ENCODE measurements at places on chromosomes 5 and 9. TPM values are rescaled to one million over a fixed set of nuclear protein-coding genes. Genes with fewer than 3 reads are reported as not detected.

GRCh38 chr9:122797316-122798063, 2.4 kb upstream of the OR1K1 start:
- H3K4me3 ChIP-seq = no peak overlapping the region
- no peak overlapping the region for H3K27ac ChIP-seq
- no peaks in the 10 kb centered on the region for H3K36me3 ChIP-seq
- H3K27me3 ChIP-seq = no peaks in the 10 kb centered on the region
- peaks cover 4% of the 10 kb centered on the region for H3K4me1 ChIP-seq

DNA sequence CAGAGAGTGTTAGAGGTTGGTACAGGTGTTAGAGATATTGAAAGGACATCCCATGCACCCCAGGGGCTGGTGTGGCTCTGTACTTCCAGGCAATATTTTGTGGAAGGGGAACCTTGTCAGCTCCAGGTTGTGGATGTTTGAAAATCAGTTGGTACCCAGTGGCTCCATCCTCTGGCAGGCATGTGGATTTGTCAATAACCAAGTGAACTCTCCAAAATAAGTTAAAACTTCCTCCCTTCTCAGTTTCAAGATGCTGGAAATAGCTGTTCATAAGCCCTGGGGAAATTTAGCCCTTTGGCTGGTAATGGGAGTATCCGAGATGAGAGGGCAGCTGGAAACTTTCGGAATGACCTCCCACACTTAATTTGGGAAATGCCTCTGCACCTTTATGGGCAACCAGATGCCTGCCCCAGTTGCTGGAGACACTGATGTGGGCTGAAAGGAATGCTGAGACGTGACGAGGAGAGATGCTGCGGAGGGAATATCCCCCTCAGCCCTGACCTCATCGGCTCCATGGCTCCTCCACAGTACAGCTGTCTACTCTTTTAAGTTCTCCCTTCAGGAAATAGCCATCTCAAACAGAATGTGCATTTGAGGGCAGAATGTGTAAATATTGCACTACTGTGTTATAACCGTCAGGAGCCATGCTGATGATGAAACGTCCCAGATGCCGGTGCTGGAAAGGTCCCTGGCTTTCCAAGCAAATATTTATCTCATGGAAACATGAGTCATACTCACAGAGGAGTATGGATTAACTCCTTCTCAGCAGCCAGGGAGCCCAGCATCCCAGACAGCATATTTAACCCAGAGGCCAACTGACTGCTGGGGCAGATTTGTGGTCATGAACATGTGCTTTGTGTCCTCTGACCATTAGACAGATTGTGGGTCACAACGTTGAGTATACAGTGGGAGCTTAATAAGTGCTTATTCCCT, 29.5 kb downstream of the TGFBI start:
- peak; percentile 83 for DNase-seq
- no peaks in the 10 kb centered on the region for H3K36me3 ChIP-seq
- H3K4me3 ChIP-seq = peak overlapping the region; percentile 10

DNA sequence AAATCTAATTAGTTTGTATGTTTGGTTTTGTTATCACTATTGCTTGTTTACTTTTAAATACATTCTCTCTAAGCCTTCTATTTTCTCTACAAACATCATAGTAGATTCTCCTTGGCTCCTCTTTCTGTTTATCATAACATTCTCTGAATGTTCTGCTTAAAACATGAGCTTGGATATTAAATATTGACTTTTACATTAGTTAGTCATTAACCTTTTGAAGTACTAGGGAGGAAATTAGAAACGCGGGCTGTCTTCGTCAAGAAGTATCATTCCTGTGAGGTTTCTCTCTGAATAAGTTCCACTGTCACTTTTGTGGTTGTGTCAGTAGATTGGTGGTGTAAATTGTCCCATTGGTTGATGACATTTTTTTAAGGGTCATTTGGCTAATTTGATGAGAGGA, 821.5 kb downstream of the EFNA5 start:
- no peak overlapping the region for H3K4me3 ChIP-seq
- DNase-seq = no peak
- H3K4me1 ChIP-seq = no peaks in the 10 kb centered on the region
- no peak overlapping the region for H3K27ac ChIP-seq
- no peaks in the 10 kb centered on the region for H3K27me3 ChIP-seq

DNA sequence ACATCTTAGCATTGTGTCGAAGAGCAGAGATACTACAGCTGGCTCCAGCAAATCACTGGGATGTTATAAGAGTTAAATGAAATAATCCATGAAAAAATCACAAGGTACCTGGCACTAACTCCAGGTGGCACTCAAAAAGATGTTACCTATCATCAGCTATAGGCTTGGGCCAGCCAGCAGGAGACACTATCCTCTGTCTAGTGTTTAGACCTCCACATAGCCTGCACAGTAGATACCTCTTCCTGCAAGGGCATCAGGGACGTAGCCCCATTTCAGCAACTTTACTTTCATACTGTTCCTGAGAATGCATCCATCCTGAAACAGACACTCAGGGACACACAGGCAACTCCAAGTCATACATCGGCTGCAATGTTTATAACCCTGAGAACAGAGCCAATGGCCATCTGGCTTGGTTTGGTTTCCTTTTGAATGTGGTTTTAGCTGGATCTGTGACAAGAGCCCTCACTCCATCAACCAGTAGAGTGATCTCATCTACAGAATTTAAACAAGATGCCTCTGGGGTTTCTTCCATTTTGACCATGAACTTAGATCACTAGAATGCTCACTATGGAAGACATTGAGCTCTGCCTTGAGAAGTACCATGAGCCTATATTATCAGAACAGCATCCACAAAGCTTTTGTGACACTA, 69.9 kb downstream of the TLE1 start:
- no peaks in the 10 kb centered on the region for H3K4me1 ChIP-seq
- H3K27ac ChIP-seq = no peak overlapping the region
- H3K27me3 ChIP-seq = no peaks in the 10 kb centered on the region
- no peak for DNase-seq
- peaks cover 5% of the 10 kb centered on the region for H3K36me3 ChIP-seq

GRCh38 chr5:135383803-135384495, 15.1 kb downstream of the MACROH2A1 start:
- no peak overlapping the region for H3K27ac ChIP-seq
- no peaks in the 10 kb centered on the region for H3K27me3 ChIP-seq
- DNase-seq = no peak
- H3K4me1 ChIP-seq = peaks cover 21% of the 10 kb centered on the region
- H3K36me3 ChIP-seq = peaks cover 74% of the 10 kb centered on the region

GRCh38 chr9:113962396-113962795, 86.3 kb downstream of the ZNF618 start:
- DNase-seq = no peak
- H3K4me3 ChIP-seq = no peak overlapping the region
- H3K4me1 ChIP-seq = peaks cover 14% of the 10 kb centered on the region
- H3K27me3 ChIP-seq = no peaks in the 10 kb centered on the region

DNA sequence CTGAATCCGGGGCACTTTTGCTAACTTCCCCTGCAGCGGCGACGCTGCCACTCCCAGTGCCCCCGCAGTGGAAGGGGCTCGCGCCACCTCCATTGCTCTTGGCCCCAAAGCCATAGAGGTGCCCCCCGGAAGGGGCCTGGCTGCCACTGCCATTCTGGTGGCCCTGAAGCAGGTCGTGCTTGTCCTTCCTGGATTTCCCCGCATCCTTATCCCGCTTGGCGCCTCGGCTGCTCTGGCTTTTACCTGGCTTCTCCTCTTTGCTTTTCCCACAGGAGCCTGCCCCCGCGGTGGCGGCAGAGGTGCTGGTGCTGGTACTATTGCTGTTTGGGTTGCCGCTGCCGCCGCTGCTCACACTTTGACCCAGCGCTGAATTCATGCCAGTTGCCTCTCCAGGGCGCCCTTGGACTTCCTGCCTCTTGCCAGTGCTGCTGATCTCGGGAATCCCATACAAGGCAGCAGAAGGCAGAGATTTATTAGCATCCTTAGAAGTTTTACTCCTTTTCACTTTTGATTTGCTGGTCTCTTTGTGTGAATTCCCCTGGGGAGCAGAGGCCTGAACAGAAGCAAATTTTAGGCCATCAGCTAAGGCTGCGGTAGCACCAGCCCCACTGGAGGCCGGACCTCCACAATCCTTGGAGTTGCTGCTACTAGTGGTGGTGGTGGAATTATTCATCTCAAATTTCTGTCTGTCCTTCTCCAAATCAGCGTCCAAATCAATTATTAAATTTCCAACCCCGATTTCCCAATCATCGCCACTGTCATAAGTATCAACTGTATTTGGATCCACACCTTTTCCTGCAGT, 2.1 kb downstream of the ZNF608 start:
- H3K27me3 ChIP-seq = no peaks in the 10 kb centered on the region
- peak overlapping the region; percentile 59 for H3K4me3 ChIP-seq
- H3K27ac ChIP-seq = no peak overlapping the region
- H3K36me3 ChIP-seq = no peaks in the 10 kb centered on the region
- no peak for DNase-seq
- peaks cover 54% of the 10 kb centered on the region for H3K4me1 ChIP-seq

- no peak for DNase-seq
- H3K4me3 ChIP-seq = no peak overlapping the region
- no peak overlapping the region for H3K27ac ChIP-seq
- H3K36me3 ChIP-seq = no peaks in the 10 kb centered on the region
Measured at GRCh38 chr5:69007163-69007562, 86.7 kb upstream of the SLC30A5 start.

- H3K36me3 ChIP-seq = no peaks in the 10 kb centered on the region
- no peak overlapping the region for H3K4me3 ChIP-seq
- H3K4me1 ChIP-seq = no peaks in the 10 kb centered on the region
- no peaks in the 10 kb centered on the region for H3K27me3 ChIP-seq
Measured at GRCh38 chr5:138953387-138954256, 78.5 kb upstream of the LRRTM2 start.

DNA sequence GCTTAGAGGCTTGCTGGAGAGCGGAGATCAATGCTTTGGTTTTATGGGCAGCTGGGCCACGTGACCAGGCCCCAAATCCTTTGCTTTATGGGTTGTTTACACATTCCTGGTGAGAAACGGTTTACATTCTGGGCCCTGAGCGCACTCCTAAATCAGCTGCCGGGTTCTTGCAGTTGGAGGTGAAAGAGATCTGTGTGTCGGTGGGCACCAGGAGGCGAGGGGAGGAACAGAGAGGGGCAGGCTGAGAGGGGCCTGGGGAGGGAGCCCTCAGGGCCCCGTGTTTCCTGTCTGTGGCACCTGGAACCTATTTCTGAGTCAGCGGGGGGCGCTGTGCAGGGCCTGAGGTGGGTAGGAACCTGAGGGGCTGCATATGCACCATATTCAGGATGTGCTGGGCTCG, 63.5 kb upstream of the HAND1 start:
- H3K36me3 ChIP-seq = no peaks in the 10 kb centered on the region
- no peak overlapping the region for H3K27ac ChIP-seq
- peaks cover 43% of the 10 kb centered on the region for H3K27me3 ChIP-seq
- DNase-seq = peak; percentile 5
- H3K4me3 ChIP-seq = no peak overlapping the region

- peak; percentile 54 for DNase-seq
- H3K4me1 ChIP-seq = 0 out of 2 replicates have a peak, but pooled peaks cover 3% of the 10 kb centered on the region
- no peaks in the 10 kb centered on the region for H3K27me3 ChIP-seq
- H3K27ac ChIP-seq = no peak overlapping the region
- H3K36me3 ChIP-seq = no peaks in the 10 kb centered on the region
- H3K4me3 ChIP-seq = peak overlapping the region; percentile 32
Measured at GRCh38 chr9:122158202-122158601, 1.4 kb downstream of the NDUFA8 start.

DNA sequence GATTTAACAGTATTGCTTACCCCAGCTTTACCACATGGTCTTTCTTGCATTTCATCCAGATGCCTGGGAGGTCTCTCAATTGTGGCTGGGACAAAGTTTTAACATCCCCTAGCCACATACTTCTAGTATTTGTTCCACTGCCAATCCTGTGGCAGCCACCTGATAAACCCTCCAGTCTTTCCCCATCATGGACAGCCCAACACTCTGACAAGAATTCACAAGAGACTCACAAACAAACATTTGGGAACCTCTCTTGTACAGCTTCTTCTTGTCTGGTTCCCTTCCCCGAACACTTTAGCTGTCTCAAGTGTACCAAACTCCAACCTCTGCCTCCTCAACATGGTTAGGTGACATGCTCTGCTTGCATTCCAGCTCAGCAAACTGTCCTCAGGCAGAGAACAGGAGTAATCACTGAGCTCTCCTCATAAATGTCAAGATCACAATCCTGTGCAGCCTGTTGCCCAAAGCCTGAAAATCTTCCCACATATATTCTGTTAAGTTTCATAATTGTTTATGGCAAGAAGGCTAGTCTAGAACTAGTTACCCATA, 59.7 kb downstream of the STRBP start:
- no peaks in the 10 kb centered on the region for H3K27me3 ChIP-seq
- no peak overlapping the region for H3K27ac ChIP-seq
- H3K4me1 ChIP-seq = no peaks in the 10 kb centered on the region
- H3K36me3 ChIP-seq = no peaks in the 10 kb centered on the region
- H3K4me3 ChIP-seq = no peak overlapping the region
- no peak for DNase-seq

DNA sequence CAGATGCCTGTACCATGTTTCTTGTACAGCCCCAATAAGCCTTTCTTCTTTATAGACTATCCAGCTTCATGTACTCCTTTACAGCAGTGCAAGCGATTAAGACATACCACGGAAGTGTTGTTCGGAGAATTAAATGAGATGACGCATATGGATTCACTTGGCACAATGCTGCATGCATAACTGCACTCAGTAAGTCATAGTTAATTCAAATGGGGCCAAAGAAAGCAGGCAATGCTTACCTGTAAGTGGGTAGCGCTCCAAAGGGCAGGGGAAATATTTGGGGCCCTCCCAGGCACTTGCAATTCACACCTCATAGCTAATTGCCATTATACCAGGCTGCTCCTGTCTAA, 7.7 kb upstream of the ADRA1B start:
- no peak for DNase-seq
- H3K27me3 ChIP-seq = no peaks in the 10 kb centered on the region
- no peak overlapping the region for H3K27ac ChIP-seq
- no peaks in the 10 kb centered on the region for H3K36me3 ChIP-seq
- H3K4me1 ChIP-seq = peaks cover 68% of the 10 kb centered on the region

DNA sequence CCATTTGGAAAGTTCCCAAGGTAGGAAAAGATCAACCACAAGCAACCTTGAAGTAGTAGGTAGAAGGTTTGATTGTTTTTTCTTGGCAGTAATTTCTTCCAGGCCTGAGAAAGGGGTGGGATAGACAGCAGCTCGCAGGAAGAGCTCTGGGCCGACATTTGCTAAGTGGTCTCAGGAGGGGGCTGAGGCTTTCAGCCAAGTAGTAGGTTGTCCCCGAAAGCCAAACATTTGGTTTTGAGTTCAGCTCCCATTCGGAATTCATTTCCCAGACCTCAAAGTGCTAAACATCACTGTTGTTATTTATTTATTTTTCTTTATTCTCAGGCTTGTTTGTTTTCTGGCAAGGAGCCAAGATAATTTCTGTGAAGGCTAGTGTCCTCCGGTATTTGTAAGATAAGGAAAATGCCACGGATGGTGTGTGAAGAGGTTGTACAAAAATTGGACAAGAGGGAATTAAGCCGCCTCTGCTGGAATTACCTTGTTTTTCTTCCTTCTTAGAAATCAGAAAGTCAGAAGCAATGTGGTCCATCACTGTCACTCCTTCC, 112.1 kb downstream of the KIF4B start:
- no peaks in the 10 kb centered on the region for H3K36me3 ChIP-seq
- no peak for DNase-seq
- H3K4me1 ChIP-seq = no peaks in the 10 kb centered on the region
- H3K27me3 ChIP-seq = no peaks in the 10 kb centered on the region
- no peak overlapping the region for H3K4me3 ChIP-seq

GRCh38 chr5:73199671-73200070, 26.7 kb downstream of the TMEM174 start:
- no peaks in the 10 kb centered on the region for H3K36me3 ChIP-seq
- no peak overlapping the region for H3K27ac ChIP-seq
- DNase-seq = no peak

ORM2 gene
- total RNA-seq = not detected

CD74 gene
- total RNA-seq = 0.22 TPM

GPR151 gene
- not detected for total RNA-seq

GPX3 gene
- total RNA-seq = not detected

MEGF10 gene
- total RNA-seq = not detected

SHOC1 gene
- total RNA-seq = not detected

CCNI2 gene
- total RNA-seq = not detected

HRCT1 gene
- 1.7 TPM for total RNA-seq

C9orf50 gene
- total RNA-seq = not detected

EQTN gene
- not detected for total RNA-seq
